ENCODE measurements at places on chromosomes 3 and 15.

- DNase-seq: no peak
Observed at GRCh38 chr15:87682527-87682926, 574.0 kb downstream of the NTRK3 start.

GRCh38 chr15:57485869-57486268 lies 105.8 kb upstream of the MYZAP start:
- no peak for DNase-seq

- no peak for DNase-seq
Observed at GRCh38 chr3:12775226-12775625, 16.2 kb upstream of the TMEM40 start.

- DNase-seq: no peak
Observed at GRCh38 chr15:68558318-68559305, 20.2 kb upstream of the CORO2B start.

GRCh38 chr15:25710184-25710583 lies 152.9 kb downstream of the ATP10A start:
- DNase-seq: no peak

GRCh38 chr3:95333826-95334225 lies 1271.0 kb downstream of the NSUN3 start:
- no peak for DNase-seq

DNA sequence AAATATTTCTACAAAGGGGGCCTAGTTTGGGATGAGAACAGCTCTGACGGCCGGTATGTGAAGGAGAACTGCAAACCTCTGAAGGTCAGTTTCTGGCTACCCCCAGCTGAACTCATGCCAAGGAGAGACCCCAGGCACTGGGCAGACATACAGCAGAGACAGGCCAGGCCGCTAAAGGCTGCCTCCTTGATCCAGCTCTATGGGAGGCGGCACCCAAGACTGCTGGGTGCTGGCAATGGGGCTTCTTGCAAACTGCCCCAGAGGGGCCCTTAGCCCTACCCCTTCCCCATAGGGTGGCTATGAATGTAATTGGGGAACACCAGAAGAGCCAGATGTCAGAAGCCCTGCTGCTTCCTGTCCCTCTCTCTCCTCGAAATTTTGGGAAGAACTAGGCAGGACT lies 13.3 kb downstream of the CLK3 start:
- DNase-seq: no peak

DNA sequence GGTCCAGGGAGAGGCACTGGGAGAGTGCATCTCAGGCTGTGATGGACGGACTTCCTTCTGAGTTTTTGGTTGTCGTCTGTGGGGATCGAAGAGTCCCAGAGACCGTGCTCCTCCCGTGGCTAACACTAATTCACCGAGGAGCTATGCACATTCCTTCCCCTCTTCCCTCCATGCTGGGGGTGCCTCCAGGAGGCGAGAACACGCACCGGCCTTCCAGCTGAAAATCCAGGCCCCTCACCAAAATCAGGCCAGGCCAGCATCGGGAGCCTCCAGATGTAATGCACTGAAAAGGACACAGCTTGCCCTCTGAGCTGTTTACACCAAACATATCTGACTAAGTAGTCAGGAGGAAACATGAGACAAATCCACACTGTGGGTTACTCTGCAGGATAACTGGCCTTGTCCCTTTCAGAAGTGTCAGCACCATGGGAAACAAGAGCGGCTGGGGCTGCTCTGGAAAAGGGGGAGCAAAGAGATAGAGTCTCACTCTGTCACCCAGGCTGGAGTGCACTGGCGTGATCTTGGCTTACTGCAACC lies 5.5 kb downstream of the RNU5B-1 start:
- DNase-seq: no peak
